Mammary microvascular endothelial cell (primary cell): ENCODE measurements at places on chromosomes 2 and 18. TPM values are rescaled to one million over a fixed set of nuclear protein-coding genes. Genes with fewer than 3 reads are reported as not detected.

The PLGLB1 gene
- 0.07 and 0.20 TPM in 2 replicates for total RNA-seq

The DAW1 gene
- 0.20 and 0.25 TPM in 2 replicates for total RNA-seq

The SLC38A11 gene
- total RNA-seq: not detected in 2 replicates

The GALNT3 gene
- total RNA-seq: 0.30 and 1.2 TPM in 2 replicates

The FRZB gene
- total RNA-seq: under 0.01 and 0.15 TPM in 2 replicates

The OSR1 gene
- total RNA-seq: 0.40 TPM in 1 of 2 replicates, not detected in the other

The NEUROD1 gene
- total RNA-seq: not detected in 2 replicates

The PROKR1 gene
- total RNA-seq: not detected in 2 replicates

The MEP1B gene
- total RNA-seq: not detected in 2 replicates

The EPAS1 gene
- total RNA-seq: 318 and 347 TPM in 2 replicates

The DLGAP1 gene
- total RNA-seq: 0.93 and 1.1 TPM in 2 replicates

The KCNS3 gene
- total RNA-seq: 1.1 and 4.8 TPM in 2 replicates

The FAM237A gene
- not detected in 2 replicates for total RNA-seq

The SERPINB10 gene
- total RNA-seq: 3.4 TPM in 1 of 2 replicates, not detected in the other

The TRPM8 gene
- total RNA-seq: not detected in 2 replicates

The PLCD4 gene
- 0.60 and 1.2 TPM in 2 replicates for total RNA-seq

The BCL2 gene
- 0.10 and 0.27 TPM in 2 replicates for total RNA-seq

The ADD2 gene
- total RNA-seq: 14.3 and 15.4 TPM in 2 replicates

The COL4A4 gene
- total RNA-seq: under 0.01 TPM in 1 of 2 replicates, not detected in the other

The BOLL gene
- not detected in 2 replicates for total RNA-seq

The CIB4 gene
- not detected in 2 replicates for total RNA-seq

The UGT1A1 gene
- total RNA-seq: not detected in 2 replicates

The POTEJ gene
- 0.07 TPM in 1 of 2 replicates, not detected in the other for total RNA-seq

The TMEM198 gene
- total RNA-seq: not detected in 2 replicates

The PSTPIP2 gene
- 4.0 and 5.6 TPM in 2 replicates for total RNA-seq

The WIPF1 gene
- 12.4 and 17.1 TPM in 2 replicates for total RNA-seq

The BCL11A gene
- total RNA-seq: 0.13 and 0.30 TPM in 2 replicates

The C2orf68 gene
- total RNA-seq: 5.5 and 7.9 TPM in 2 replicates

The SPATA3 gene
- not detected in 2 replicates for total RNA-seq

The OBSL1 gene
- total RNA-seq: 2.2 and 2.8 TPM in 2 replicates

The CYRIA gene
- 7.5 and 10.2 TPM in 2 replicates for total RNA-seq

The GPR35 gene
- 0.10 TPM in 1 of 2 replicates, not detected in the other for total RNA-seq

The CRYGA gene
- not detected in 2 replicates for total RNA-seq

The UGT1A3 gene
- not detected in 2 replicates for total RNA-seq

The TEX51 gene
- not detected in 2 replicates for total RNA-seq
